Stimulated activated CD4-positive, alpha-beta T cell treated with anti-CD3 and anti-CD28 coated beads, Interleukin-2, amount 100 ng/mL, for 24 hours (primary cell): ENCODE measurements at places on chromosomes 2 and 18.

DNA sequence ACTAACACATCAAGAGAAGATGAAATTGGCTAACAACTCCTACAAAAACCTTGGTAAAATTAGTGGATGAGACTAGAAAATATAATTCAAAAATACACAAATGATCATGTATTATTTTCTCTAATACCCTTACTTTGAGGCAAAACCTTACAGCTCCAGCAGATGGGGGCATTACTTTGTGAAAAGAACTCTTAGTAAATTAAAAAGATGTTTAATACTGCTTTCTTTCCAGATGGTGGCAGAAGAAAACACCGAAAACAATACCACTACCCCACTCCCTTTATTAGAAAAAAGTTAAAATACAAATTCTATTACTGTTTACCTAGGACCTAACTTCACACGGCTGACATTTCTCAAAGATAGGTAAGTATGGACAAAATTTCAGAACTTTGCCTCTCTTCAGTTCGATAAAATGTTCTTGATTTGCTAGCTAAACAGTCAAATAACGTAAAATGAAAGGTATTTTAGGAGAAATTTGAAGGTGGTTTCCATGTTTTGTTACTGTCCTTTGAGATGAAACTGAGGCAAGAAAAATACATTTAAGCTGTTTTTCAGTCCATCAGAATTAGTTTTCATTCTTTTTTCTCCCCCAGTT lies 30.6 kb downstream of the ORC4 start:
- no peak for DNase-seq

DNA sequence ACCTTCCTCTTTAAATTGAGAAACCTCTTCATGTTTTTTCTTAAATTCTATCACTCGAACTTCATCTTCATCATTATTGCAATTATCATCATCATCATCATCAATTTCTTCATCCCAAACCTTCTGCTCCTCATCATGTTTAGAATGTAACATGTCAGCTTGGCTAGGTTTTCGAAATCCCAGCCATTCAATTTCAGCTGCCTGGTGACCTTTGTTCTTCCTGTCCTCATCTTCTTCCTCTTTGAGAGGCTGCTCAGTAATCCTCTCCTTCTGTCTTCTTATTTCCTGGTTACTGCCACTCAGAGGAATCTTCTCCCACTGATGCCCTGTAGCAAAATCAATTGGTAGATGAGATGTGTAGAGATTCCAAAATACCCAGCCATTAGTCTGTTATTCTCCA lies 4.2 kb downstream of the ERMN start:
- no peak for DNase-seq

GRCh38 chr2:111691164-111691875 lies 192.7 kb downstream of the ANAPC1 start:
- no peak for DNase-seq

GRCh38 chr2:168482269-168482668 lies 26.2 kb downstream of the CERS6 start:
- DNase-seq: no peak

GRCh38 chr2:127942002-127942401 lies 56.2 kb upstream of the AMMECR1L start:
- no peak for DNase-seq

DNA sequence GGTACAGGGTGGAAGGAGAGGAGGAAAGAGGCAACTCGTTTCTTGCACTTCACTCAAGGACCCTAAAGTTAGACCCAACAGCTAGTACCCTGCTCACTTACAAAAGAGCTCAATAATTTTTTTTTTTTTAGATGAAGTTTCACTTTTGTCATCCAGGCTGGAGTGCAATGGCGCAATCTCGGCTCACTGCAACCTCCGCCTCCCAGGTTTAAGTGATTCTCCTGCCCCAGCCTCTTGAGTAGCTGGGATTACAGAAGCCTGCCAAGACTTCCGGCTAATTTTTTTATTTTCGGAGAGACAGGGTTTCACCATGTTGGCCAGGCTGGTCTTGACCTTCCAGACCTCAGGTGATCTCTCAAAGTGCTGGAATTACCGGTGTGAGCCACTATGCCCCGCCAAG lies 4.1 kb downstream of the ASB3 start:
- no peak for DNase-seq

DNA sequence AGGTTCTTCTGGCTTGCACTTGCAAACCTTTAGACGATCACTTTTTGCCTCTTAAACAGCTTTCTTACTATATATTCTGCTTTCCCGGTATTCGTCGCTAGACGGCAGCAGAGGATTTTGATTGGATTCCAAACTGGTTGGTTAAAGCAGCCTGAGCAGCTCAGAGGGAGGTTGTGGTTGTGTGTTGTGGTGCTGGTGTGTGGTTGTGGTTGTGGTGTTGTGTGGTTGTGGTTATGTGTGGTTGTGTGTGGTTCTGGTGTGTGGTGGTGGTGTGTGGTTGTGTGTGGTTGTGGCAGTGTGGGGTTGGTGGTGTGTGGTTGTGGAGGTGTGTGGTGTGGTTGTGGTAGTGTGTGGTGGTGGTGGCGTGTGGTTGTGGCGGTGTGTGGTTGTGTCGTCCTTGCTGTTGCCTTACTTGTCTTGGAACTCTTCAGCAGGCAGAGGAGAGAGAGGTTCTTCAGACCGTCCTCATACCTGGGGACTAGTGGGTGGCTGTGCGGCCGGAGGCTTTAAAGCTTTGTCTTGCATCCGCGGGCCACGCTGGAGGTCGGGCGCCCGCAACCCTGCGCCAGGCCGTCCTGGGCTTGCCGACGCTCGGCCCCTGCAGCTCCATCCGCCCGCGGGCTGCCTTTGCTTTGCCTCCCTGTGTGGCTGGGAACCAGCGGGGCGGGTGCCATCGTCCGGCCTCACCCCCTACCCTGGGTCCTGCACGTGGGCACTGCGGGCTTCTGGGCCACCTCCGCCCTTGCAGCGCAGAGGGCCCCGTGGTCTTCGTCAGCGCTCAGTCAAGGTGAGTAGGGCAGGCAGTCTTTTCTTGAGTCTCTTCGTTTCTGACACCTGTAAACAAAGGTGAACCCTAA lies 190.8 kb downstream of the ARHGAP28 start:
- DNase-seq: peak; percentile 33

DNA sequence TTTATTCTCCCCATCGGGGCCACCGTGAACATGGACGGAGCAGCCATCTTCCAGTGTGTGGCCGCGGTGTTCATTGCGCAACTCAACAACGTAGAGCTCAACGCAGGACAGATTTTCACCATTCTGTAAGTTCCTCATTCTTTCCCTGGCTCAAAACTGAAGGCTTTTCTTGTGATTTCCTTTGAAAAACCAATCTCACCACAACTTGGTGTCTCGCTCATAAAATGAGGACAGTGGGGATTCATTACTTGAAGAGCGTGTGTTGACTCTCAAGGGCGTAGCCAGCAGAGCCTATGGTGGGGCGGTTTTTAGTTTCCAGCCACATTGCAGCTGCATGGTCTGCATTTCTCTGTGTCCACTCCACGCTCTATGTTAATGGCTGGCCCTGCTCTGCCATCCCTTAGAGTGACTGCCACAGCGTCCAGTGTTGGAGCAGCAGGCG lies 29.0 kb downstream of the SLC1A4 start:
- DNase-seq: no peak

DNA sequence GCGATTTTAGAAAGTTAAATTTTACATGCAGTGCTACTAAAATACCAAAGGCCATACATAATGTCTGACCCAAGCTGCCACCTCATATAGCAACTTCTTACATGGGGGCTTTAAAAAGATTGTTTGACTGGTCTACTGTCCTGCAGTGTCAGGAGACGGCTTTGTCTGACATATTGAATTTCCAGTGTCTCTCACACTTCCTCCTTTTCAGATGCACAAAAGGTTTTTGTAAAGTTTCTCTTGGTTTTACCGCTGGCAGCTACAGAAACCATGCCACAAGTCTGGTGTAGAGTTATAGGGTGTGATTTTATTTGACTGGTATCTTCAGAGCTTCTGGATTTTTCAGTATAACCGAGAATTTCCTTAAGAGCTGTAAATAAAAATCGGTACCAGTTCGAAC lies 1.1 kb upstream of the ASAP2 start:
- no peak for DNase-seq

- DNase-seq: no peak
These were observed 568.4 kb downstream of the TNS1 start for GRCh38 chr2:217434180-217434975.

- DNase-seq: no peak
These were observed 707.5 kb upstream of the FSHR start for GRCh38 chr2:49861821-49862220.

GRCh38 chr2:236360496-236360895 lies 96.3 kb upstream of the ASB18 start:
- no peak for DNase-seq

- no peak for DNase-seq
These were observed 49.0 kb downstream of the SMCHD1 start for GRCh38 chr18:2704541-2704940.

- no peak for DNase-seq
These were observed 15.1 kb upstream of the LIPG start for GRCh38 chr18:49546719-49547273.

- DNase-seq: no peak
These were observed 86.0 kb downstream of the KCTD1 start for GRCh38 chr18:26462355-26462754.

- DNase-seq: no peak
These were observed 508.4 kb downstream of the ZEB2 start for GRCh38 chr2:144011553-144011952.

DNA sequence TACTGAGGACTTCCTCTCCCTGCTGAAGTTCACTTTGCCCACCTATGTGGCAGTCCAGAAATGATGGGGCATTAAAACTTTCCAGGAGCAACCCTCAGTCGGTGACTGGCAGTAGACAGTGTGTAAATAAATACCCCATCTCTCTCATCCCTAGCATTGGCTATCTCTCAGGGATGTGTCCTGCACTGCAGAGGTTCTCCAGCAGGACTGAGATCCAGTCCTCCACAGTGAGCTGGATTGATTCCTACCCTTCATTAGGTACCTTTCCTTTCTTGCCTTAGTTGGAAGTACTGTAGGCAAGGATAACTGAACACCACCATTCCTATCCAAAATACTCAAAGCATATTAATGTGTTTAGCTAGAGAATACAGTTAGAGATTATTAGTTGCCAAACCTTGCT lies 441.8 kb downstream of the SPAG16 start:
- no peak for DNase-seq

GRCh38 chr2:163708265-163708664 lies 27.5 kb downstream of the FIGN start:
- no peak for DNase-seq
